Fibroblast of skin of back (primary cell): ENCODE measurements at places on chromosomes 12 and 14.

- DNase-seq, result peak; percentile 46
These were observed 37.3 kb downstream of the LTBP2 start for GRCh38 chr14:74574706-74575105.

DNA sequence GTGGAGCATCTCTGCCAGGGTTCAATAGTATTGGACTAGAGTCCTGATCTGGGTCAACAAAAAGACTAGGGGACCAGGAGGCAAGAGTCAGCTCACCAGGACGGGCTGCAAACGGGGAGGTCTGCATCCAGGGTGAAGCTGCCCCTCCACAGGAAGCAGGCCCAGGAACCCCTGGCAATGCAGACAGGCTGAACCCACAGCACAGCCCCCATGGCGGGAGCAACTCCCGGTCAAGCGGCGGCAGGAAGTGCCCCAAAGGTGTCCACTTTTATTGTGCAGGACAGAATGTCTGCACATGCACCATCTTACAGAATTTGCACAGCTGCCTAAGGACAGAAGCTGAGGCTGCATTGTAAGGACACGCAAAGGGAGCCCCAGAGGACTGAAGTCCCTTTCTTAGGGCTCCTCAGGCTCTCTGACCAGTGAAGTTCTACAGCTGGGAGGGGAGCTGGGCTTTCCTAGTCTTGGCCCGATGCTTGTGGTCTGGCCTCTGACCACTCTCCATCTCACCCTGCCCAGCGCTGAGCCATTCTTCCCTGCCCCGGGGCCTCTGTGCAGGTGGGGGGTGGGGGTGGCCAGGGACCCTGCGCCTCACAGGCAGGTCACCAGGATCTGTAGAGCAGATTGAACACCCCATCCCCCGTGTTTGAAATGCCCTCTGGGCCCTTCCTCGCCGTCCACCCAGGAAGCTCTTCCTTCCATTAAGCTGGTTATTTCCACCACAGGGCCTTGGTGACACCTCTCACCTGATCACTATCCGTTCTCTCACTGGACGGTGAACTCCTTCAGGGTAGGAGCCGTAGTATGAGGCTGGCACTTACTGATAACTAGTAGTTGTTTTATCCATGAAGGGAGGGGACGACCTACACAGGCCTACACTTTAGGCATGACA lies 75.9 kb downstream of the NINJ2 start:
- no peak for DNase-seq

- DNase-seq, result no peak
These were observed 140.1 kb upstream of the HIF1A start for GRCh38 chr14:61555056-61555838.

DNA sequence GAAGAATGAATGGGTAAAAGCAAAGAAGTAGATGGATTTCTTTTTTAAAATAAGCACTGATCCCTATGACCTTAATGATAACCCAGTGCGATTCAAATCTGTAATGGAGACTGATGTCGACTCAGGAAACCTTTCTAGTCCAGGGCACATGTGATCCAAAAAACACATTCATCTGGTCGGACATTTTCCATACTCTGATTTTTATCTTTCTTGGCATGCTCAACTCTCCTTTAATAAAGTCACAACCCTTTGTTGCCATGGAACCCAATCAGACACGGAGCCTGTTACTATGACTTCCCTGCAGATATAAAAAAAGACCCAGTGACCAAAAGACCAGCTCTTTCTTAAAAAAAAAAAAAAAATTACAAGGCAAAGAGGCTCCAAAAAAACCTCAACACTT lies 27.9 kb downstream of the TMCC3 start:
- DNase-seq, result no peak

GRCh38 chr14:21055432-21056117 lies 2.0 kb upstream of the RNASE8 start:
- DNase-seq, result no peak

GRCh38 chr12:63897931-63898330 lies 53.4 kb downstream of the SRGAP1 start:
- DNase-seq, result peak; percentile 69

DNA sequence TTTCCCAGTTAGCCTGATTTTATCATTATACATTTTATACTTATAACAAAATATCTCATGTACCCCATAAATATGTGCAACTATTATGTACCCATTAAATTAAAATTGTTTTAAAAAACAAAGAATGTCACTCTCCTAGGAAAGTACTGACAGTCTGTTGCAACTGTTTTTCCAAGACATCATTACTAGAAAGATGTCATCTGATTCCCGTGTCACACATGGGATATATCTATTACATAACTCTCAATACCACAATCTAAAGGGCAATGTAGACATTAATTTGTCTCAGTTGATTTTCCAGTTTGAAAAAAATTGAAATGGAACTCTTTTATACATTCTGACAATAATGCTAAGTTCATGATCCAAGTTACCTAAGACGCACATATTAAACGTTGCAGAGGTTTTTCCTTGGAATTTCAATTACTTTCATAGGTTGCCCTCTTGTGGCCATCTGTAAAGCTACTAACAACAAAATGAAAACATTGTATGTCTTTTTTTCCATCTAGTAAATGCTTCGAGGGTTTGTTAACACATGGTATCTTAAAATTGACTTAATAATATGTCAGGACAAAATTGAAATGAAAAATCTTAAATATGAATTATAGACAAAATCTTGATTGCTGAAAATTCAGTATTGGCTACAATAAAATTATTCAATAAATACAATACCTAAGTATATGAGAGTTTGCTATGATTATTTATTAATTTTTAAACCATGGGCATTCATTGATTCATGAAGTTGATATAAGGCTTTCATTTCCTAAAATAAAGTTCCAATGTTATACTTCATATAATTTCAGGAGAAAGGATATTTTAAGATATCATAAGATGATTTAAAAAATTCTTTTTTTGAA lies 131.6 kb downstream of the PPFIA2 start:
- DNase-seq, result peak; percentile 55

DNA sequence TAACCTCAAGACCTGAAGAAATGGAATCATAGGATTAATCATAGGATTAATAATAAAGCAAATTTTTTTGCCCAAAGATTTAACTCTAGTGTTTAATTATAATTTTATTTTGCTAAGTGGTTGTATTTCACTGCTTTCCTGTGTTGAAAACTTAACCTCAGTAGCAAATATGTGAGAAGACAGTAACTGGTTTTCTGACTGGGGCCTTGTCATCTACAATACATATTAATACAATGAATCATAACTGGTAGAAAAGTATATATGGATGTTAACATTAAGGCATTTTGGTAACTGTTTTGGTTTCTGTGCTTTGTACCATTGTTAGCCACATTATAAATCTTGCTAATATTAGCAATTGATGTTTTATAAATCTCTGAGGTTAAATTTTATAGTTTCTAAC lies 92.2 kb downstream of the ACSS3 start:
- DNase-seq, result peak; percentile 66

GRCh38 chr12:42794806-42795205 lies 205.3 kb upstream of the PRICKLE1 start:
- peak; percentile 70 for DNase-seq

DNA sequence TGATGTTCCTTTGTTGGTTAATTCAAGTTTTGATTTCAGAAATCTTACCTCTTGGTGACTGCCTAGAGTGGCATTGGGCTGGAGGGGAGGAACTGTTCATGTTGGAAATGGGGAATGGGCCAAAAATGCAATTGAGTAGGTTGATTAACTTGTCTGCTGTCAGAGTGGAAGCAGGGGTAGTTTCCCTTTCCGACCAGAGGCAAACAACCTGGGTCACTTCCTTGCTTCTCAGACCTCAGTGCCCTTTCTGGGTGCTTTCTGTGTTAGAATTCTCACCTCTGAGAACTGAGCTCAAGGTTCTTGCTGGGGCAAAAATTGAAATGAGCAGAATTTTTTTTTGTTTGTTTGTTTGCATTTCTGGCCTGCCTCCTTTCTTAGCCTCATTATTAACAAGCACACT lies 2.3 kb upstream of the M6PR start:
- DNase-seq, result no peak

DNA sequence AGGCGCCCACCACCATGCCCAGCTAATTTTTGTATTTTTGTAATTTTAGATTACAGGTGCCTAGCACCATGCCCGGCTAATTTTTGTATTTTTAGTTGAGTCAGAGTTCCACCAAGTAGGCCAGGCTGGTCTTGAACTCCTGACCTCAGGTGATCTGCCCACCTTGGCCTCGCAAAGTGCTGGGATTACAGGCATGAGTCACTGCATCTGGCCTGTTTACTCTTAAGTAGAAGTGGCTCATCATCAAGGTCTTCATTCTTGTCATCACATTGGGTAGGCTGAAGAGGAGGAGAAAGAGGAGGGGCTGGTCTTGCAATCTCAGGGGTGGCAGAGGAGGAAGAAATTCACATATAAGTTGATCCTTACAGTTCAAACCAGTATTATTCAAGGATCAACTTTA lies 152.4 kb upstream of the ATP2B1 start:
- no peak for DNase-seq

DNA sequence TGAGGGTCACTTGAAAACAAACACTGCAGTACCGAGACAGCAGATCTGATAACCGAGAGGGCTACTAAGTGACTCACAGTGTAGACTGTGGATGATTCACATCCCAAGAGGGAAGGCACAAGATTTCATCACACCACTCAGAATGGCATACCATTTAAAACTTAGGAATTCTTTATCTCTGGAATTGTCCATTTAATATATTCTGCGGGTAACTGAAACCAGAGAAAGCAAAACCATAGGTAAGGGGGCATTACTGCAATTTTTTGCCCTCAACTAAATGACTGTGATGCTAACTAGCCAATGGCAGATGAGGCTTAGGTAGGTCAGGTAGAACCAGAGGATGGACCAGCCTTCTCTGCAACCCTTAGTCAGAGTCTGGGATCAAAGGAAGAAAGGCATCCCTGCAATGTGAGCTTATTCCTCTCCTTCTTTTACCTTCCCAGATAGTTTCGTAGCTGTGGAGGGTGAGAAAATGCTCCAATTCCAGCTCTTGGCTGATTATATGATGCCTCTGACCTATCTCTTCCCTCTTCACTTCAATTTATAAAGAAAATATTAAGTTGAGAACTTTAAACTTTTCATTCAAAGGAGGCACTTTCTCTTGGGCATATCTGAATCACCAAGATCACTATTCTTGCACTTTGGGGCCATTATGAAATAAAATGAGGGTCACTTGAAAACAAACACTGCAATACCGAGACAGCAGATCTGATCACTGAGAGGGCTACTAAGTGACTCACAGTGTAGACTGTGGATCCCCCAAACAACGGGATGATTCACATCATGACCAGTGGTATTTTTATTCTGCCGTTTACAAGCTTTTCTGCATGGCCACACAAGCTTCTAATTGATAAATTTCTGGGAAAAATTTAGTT lies 6.8 kb downstream of the ART4 start:
- DNase-seq, result peak; percentile 92

DNA sequence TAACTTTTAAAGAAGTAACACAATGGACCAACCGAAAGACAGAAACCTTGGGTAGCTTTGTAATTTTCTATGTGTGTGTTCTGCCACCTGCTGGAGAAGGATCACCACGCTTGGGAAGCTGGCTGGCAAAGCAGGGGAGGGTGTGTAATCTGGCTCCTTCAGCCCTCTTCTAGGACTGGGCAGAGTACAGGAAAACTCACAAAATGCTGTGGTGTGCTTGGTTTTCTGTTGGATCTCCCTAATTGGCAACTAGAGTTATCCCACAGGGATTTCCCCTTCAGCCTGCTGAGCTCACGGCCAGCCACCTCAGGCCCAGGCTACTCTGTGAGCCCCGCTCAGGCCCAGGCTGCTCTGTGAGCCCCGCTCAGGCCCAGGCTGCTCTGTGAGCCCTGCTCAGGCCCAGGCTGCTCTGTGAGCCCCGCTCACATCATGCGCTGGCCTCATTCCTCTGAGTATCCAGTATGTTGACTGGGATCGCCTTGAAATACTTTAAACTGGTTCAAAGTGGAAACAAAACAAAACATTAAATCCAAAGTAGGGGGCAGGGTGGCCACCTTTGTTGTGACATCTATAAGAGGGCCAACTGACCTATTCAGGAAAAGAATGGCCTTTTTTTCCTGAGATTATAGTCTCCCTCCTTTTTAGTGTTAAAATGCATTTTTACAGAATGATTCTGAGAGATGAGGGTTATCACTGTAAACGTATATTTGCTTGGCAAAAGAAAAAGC lies 52.0 kb upstream of the RNU6-8 start:
- DNase-seq, result peak; percentile 73

DNA sequence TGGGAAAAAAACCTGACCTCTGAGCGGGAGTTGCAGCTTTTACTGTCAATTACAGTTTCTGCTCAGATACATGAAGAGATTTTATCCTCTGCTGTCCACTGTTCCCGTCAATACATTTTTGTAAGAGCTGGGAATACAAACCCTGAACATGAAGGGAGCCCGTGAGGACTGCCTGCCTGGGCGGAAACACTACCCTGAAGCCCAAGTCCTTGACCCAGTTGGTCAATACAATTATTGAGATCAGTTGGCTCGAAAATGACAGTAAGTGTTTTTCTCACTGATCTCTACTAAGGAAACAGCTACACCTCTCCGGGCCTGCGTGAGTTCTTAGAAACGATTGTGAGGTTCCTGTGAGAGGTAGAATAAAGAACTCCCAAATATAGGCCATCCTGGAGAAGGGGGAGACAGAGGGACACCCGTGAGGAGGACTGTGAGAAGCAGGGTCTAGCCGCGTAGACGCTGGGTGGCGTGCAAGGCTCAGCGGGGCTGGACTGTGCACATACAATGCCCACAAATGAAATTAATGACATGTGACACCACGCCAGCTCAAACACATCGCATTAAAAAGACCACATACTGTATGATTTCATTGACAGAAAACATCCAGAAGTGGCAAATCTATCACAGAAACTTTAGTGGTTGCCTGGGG lies 509.5 kb downstream of the TMEM132D start:
- DNase-seq, result no peak

DNA sequence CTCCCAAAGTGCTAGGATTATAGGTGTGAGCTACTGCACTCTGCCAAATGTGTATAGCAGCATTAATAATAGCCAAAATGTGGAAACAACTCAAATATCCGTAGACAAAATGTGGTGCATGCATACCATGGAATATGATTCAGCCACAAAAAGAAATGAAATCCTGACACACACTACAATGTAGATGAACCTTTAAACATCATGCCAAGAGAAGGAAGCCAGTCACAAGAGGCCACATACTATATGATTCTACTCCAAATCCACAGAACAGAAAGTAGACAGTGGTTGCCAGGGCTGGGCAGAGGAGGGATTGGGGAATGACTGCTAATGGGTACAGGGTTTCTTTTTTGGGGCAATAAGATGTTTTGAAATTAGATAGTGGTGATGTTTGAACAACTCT lies 7.7 kb upstream of the TMED2 start:
- DNase-seq, result no peak
